ENCODE measurements at places on chromosomes 7 and 10.

- no peak for DNase-seq
Observed at GRCh38 chr7:8423057-8423456, 10.4 kb upstream of the NXPH1 start.

DNA sequence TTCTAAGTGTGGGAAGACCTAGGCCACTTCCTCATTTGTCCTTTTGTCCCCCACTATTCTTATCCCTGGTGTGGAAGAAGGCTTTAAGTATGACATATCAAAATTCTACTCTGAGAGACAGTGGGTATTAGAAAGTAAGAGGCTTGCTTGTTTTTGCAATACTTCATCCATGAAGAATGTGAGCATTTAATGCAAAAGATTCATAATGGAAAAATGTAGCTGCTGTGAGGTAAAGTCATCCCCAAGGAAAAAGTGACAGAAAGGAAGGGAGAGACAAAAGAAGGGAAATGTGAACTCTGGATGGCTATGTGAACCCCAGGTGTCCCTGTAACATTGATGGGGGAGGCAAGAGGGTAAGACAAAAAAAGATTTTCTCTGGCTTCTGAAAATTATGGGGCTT is 607.5 kb downstream of the SORCS1 start:
- no peak for DNase-seq

GRCh38 chr7:25656581-25657026 is 428.3 kb upstream of the NPVF start:
- DNase-seq = no peak

- no peak for DNase-seq
Observed at GRCh38 chr10:21494191-21495001, 31.1 kb downstream of the SKIDA1 start.

DNA sequence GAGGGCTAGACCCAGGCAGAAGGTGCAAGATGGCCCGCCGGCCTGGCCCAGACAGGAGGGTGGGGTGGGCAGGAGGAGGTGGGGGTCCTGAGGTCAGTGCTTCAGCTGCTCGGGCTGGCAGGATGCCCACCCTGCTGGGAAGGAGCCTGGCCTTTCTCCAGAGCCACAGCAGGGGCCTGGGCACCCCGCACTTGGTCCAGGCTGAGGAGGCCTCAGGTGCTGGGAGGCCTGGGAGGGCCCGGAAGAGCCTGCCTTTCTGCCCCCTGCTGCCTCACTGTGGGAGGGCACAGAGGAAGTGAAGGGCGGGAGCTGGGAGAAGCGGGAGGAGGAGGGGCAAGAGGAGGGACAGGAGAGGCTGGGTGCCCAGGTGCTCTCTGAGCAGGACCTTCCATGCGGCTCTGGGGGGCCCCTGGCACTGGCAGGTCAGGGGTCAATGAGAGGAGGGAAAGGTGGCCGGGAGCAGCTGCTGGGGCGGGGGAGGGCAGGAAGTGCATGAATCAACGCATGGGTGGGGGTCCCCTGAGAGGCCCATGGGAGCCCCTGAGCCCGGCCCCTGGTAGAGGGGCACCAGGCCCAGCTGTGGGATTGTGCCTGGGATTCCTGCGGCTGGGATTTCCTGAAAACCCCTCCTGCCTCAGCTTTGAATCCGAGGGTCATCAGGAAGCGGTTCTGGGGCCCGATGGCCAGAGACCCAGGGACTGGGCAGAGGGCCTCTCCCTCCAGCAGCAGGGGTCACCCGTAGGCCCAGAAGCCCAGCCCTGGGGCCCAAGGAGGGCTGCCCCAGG is 49.9 kb downstream of the PWWP2B start:
- no peak for DNase-seq

DNA sequence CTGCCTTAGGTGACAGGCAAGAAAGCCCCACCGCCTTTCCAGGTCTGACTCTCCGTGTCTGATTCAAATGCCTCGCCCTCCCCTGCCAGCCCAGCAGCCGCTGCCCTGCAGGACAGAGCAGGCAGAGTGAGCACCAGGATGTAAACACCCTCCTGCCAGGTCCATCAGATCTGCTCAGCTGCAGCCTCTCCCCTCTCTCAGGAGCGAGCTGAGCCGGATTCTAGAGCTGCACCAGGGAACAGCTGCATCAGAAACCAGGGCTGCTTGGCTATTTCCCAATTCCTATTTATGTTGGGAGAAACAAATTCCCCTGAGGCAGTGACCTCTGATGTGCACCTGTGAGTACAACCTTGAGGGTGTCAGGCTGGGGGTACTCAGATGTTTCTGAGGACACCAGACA is 121.5 kb upstream of the ZMIZ1 start:
- no peak for DNase-seq

DNA sequence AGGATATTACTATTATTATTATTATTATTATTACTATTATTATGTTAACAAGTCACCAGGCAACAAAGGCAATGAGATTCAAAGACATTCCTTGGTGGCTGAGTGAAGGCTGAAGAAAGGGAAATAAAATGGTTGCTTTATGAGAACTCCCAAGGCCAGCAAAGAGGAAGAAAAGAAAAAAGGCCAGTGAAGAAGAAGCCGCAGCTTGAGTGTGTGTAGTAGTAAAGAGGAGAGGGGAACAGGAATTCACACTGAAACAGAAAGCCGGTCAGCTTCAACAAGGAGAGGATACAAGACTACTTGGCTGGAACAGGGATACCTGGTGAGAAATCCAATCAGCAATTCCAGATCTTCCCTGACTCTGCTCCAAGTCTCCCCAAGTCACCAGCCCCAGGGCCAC is 42.4 kb downstream of the PLXNA4 start:
- no peak for DNase-seq

GRCh38 chr7:121192834-121193233 is 136.0 kb upstream of the WNT16 start:
- DNase-seq = no peak

GRCh38 chr10:68665841-68666240 is 55.2 kb upstream of the CCAR1 start:
- peak; percentile 4 for DNase-seq

- DNase-seq = peak; percentile 77
Observed at GRCh38 chr7:132065193-132065988, 509.0 kb upstream of the PODXL start.

- no peak for DNase-seq
Observed at GRCh38 chr7:80703272-80703671, 64.8 kb downstream of the CD36 start.

GRCh38 chr10:6699336-6699735 is 119.3 kb upstream of the PRKCQ start:
- DNase-seq = no peak

GRCh38 chr10:75407713-75408508 is 6.3 kb upstream of the ZNF503 start:
- DNase-seq = no peak

GRCh38 chr7:86942081-86942480 is 117.4 kb downstream of the ELAPOR2 start:
- no peak for DNase-seq

DNA sequence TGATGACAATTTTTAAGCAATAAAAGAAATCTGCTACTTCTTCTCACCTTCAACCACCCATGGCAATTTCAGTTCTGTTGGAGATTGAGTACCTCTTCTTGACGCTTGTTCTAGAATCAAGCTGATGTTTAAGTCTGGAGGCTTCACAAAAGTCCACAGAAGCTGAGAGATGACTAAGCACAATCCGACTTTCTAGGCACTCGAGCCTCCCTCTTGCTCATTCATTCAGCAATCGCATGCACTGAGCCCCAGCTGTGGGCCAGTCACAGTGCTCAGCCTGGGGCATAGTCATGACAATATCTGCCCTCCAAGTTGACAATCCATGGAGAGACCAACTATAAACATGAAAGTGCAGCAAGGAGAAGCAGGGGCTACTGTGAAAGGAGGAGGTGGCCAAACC is 103.2 kb downstream of the IPMK start:
- DNase-seq = no peak

DNA sequence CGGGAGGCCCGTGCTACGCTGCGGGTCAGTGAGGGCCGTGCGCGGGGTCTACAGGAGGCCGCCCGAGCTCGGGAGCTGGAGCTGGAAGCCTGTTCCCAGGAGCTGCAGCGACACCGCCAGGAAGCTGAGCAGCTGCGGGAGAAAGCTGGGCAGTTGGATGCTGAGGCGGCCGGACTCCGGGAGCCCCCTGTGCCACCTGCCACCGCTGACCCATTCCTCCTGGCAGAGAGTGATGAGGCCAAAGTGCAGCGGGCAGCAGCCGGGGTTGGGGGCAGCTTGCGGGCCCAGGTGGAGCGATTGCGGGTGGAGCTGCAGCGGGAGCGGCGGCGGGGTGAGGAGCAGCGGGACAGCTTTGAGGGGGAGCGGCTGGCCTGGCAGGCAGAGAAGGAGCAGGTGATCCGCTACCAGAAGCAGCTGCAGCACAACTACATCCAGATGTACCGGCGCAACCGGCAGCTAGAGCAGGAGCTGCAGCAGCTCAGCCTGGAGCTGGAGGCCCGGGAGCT is 7.0 kb downstream of the LZTS2 start:
- DNase-seq = no peak

DNA sequence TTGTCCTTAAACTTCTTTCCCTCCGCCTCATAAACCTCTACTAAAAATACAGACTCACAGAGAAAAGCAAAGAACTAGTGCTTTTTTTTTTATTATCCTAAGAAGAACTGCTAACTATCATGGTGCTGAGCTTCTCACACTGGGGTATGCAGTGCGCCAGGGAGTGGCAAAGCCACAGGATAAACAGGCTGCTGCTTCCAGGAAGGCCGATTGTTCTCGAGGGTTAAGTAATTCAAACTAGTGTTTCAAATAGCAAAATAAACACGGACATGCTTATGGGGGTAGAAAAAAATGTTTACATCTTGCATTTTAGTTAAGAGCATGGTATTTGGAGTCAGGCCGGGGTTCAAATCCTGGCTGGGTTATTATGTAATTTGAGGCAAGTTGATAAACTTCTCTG is 157.0 kb downstream of the TAX1BP1 start:
- peak; percentile 23 for DNase-seq

DNA sequence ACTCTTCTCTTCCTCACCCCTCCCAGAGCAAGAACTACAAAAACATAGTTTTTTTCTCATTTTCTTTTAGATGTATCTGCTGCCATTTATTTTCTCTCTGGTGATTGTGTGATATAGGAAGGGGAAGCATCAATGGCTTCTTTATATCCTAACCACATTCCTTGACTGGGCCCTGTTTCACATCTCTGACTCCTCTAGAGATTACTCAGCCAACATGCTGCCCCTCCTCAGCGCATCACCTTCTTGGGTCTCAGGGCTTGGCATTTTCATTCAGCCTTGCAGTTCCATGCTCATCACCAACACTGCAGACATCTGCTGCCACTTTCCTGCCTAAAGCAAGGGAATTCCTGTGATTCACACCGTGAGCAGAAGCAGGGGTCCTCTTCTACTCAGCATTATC is 705.5 kb downstream of the AUTS2 start:
- DNase-seq = no peak

GRCh38 chr7:1693991-1694524 is 24.0 kb downstream of the ELFN1 start:
- DNase-seq = no peak

DNA sequence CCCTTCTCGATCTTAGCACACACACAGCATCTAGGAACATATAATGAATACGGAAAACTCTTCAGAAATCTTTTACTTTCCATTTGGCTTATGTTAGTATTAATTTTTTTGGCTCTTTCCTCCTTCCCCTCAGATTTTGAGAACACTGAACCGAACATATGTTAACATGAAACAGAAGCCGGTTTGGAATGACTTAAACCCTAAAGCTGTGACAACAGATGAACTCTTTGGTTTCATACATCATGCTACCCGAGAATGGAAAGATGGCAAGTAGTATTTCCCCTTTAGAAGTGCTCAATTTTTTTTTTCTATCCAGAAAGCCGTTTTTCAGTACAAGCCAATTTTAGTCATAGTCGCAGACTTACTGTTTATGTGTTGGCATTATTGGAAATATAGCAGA is 164.7 kb downstream of the DNAH11 start:
- DNase-seq = no peak

DNA sequence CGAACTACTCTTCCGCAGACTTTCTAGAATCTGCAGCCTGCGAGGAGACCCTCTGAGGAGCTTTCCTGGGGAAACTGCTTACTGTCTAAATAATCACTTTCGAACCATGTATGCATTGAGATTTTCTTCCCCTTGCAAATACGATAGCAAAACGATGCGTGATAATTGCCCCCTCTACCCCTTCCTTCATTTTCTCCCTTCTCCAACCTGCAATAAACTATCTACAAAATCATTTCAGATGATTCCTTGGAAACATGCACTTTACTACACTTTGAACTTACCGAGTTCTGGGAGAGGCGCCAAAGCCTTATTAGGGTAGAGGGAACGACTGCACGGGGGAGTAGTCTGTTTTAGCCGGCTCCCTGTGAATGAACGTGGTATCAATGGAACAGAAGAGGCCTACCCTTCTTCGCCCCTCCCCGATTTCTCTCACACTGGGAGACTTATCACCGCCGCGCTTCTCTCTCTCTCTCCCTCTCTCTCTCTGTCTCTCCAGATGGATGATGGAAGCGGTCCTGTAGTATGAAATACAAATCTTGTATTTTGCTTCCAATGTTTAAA is at the start of gene FGFBP3:
TSS of gene FGFBP3 (minus strand) at position 370 of the 561 bp plus-strand sequence. CDS start 517 bp downstream, outside the sequence.
- DNase-seq = no peak

GRCh38 chr7:114851406-114852061 is 70.4 kb upstream of the MDFIC start:
- DNase-seq = no peak

DNA sequence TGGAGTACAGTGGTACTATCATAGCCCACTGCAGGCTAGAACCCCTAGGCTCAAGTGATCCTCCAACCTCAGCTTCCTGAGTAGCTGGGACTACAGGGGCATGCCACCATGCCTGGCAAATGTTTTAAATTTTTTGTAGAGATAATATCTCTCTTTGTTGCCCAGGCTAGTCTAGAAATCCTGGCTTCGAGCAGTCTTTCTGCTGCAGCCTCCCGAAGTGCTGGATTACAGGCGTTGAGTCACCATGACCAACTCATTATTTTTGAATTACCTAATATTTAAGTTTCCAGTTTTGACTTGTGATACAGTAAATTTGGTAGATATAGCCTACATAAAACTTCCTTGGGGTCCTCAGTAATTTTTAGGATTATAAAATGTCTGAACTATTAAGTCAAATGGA is 74.1 kb downstream of the RUNDC3B start:
- DNase-seq = no peak

GRCh38 chr7:4040109-4040928 is 641.8 kb upstream of the FOXK1 start:
- DNase-seq = no peak

- no peak for DNase-seq
Observed at GRCh38 chr7:75915416-75916156, 631 bp downstream of the POR start.

DNA sequence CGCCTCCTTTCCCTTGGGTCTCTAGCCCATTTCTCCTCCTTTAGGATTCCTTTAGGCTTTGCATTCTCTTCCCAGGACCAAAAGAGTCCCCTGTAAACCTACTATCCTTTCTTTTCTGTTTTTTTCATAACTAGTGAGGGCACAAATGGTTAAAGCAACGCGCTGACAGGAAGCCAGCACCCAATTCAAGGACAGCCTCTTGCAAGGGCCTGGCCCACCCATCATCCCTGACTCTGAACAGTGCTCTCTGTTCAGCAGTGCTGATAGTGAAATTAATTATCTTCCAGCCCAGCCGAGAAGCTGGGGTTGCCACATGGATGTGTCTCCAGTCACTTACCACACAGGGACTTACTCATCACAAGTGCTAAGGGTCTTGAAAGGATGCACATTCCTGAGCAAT is 38.3 kb upstream of the RNF32 start:
- DNase-seq = no peak
